NCI-H82 (cell line): ENCODE measurements at places on chromosomes 5 and 9.
A peak's percentile ranks its signal among the peaks of the same experiment; 100 is the strongest.

DNA sequence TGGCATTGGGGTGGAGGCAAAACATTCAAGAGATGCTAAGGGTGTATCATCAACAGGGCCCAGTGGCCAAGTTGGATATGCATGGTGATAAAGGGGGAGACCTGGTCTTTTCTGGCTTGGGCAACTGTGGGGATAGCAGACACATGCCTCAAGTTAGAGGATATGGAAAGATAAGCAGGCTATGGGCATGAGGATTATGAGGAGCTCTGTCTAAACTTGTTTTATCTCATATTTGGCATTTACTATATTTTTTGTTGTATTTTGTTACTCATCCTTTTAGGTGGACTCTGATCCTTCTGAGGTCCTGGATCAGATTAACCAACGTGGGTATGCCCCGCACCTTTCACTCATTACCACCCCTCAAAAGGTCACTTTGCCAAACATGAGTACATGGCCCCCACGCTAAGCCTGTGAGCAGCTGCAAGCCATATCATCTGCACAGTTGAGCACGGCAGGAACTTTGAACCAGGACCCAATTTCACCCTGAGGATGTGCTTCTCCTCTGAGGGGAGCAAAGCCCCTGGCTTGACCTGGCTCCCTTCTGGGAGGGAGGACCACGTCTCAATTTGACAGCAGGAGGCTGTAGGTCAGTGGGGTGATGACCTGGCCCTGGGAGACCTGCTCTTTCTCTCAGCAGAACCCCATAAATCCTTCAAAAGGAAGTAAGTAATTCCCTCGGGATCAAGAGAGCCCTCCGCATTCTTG, 71.1 kb upstream of the CD180 start:
- DNase-seq: no peak

GRCh38 chr5:109695005-109695926, 5.5 kb downstream of the MAN2A1 start:
- no peak for DNase-seq

DNA sequence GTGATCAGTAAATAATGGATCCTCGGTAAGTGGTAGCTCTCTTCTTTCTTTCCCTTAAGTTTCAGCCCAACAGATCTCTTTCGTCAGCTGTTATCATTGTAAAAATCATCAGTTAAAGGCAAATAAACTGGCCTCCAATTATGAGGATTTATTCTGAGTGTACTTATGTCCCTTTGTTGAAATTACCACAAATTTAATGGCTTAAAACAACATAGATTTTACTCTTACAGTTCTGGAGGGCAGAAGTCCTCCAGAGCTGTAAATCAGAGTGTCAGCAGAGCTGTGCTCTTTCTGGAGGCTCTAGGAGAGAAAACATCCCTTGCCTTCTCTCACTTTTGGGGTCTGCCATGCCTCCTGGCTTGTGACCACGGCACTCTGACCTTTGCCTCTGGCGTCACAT, 104.6 kb downstream of the INSYN2B start:
- DNase-seq: no peak

GRCh38 chr9:93679536-93680442, 103.4 kb downstream of the PHF2 start:
- DNase-seq: no peak

GRCh38 chr5:60437308-60437707, 262.7 kb downstream of the DEPDC1B start:
- no peak for DNase-seq

- peak; percentile 41 for DNase-seq
Observed at GRCh38 chr5:87411973-87412629, 629 bp downstream of the CCNH start.

DNA sequence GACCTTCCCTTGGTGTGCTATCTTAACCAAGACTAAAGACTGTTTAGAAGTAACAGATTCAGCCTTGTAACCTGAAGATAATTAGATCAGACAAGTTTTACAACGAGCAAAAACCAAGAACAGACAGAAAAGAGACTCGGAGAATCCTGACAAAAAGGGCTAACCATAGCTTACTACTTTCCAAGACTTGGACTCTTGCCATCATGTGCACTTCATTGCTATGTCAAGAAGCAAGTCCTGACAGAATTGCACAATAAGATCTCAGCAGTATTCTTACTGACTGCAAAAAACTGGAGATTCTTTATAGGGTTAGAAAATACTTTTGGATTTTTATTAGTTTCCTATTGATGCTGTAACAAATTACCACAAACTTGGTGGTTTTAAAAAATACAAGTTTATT, 1539.0 kb upstream of the NUDT12 start:
- no peak for DNase-seq

GRCh38 chr9:29456940-29457339, 1883.7 kb upstream of the C9orf72 start:
- no peak for DNase-seq

DNA sequence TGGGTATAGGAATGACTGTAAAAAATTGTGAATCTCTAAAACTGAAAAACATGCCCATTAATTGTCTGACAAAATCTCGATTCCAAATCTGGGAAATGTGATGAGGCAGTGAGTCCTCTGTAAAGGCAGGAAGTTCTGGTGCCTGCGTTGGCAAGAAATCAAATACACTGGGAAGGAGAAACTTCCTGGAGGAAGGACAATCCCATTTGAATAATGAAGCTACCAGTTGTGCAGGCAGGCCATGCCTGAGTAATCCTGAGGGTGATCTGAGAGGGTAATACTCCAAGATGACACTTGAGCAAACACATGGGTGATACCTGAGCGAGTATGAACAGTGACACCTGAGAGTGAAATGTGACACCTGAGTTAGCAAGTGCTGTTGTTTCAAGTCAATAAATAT, 49.7 kb downstream of the KIF24 start:
- peak; percentile 2 for DNase-seq

DNA sequence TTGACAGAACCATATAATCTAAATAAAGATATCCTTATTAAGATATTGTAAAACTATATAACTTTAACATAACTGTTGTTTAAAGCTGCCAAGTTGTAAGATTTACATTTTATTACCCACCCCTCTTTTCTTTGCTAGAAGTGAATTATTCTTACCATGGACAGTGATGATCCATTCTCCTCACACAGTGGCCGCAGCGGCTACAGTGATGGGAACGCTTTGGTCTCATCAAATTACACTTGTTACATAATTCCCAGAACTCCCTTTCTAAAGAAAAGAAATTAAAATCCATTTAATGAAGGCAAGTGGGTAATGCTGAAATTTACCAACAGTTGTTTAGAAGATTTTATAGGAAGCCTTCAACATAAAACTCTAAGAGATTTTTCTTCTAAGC, 31.2 kb downstream of the ZDHHC21 start:
- no peak for DNase-seq

DNA sequence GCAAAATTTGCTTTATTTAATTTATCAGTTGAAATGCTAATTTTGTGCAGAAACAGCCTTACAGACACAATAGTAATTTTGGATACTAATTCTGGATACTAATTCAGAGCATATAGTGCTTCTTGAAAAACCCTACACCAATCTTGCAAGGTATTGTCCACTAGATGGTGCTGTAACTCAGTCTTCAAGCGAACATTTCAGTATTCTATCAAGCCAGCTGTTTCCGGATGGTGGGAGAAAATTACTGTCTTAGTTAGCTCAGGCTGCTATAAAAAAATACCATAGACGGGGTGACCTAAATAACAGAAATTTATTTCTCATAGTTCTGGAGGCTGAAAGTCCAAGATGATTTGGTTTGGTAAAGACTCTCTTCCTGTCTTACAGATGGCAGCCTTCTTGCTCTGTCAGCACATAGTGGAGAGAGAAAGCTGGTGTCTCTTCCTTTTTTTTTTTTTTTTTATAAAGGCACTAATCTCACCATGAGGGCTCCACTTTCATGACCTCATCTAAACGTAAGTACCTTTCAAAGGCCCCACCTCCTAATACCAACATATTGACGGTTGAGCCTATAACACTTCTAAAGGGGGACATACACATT, 1306.5 kb upstream of the CDH9 start:
- DNase-seq: peak; percentile 81

GRCh38 chr9:119961774-119962424, 592.7 kb upstream of the BRINP1 start:
- DNase-seq: peak; percentile 59

GRCh38 chr5:146101646-146102045, 3.7 kb downstream of the PLAC8L1 start:
- DNase-seq: no peak

GRCh38 chr5:140240987-140241706, 61.8 kb downstream of the PFDN1 start:
- DNase-seq: peak; percentile 51

- peak; percentile 44 for DNase-seq
Observed at GRCh38 chr9:38141746-38142591, 72.9 kb upstream of the SHB start.

GRCh38 chr9:447230-448025, 232.8 kb downstream of the DOCK8 start:
- no peak for DNase-seq

GRCh38 chr5:308672-309271, 12.7 kb upstream of the AHRR start:
- DNase-seq: no peak

GRCh38 chr5:150622157-150622556, 18.3 kb upstream of the SYNPO start:
- peak; percentile 57 for DNase-seq

DNA sequence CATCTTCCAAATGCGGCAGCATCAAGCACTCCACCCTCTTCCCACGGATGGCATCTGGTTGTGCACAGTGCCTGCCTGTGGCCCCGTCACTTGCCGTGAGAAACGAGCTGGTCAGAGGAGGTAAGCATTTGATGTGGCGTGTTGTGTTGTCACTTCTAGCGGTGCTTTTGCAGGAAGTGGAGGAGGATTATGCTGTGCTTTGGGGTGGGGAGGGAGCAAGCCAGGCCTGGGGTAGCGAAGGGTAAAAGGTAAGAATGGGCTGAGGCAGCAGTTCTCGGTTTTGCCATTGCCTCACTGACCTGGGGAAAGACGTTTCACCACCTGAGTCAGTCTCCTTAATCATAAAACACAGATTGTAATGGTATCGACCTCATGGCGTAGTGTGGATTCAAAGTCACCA, 2.3 kb upstream of the POMT1 start:
- DNase-seq: peak; percentile 30

DNA sequence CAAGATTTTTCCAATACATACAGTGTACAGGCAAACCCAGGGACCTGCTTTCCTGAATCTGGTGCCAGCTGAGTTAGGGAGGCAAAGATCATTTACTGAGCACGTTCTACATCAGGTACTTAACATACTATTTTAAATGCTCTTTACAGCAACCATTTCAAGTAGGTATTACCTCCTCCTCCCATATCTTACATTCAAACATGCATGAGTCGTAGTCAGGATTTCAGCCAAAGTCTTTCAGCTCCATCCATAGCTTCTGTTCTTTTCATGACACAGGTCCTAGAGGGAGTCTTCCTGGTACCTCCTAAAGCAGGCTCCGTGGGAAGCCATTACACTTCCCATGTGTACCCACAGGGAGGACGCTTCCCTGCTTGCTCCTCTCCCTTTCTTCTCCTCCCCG, 11.7 kb downstream of the KCNV2 start:
- no peak for DNase-seq

- no peak for DNase-seq
Observed at GRCh38 chr5:4230786-4231641, 635.4 kb downstream of the IRX1 start.
